ENCODE measurements at places on chromosomes 1 and 21.

DNA sequence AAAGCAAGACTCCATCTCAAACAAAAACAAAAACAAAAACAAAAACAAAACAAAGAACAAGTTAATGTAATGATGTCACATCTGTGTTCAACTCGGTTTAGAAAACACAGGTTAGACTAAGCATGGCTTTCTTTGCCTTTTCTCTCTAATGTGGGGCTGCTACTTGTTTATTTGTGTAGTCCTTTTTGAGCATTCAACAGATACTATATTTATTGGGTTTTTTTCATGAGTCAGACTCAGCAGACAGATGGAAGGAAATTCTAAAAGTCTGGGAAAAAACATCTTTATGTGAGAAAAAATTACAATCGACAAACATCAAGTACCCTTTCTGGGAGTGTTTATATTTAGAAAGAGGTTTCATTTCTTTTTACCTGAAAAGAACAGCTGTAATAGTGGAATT is 22.3 kb upstream of the OTUD3 start:
- DNase-seq, result no peak

DNA sequence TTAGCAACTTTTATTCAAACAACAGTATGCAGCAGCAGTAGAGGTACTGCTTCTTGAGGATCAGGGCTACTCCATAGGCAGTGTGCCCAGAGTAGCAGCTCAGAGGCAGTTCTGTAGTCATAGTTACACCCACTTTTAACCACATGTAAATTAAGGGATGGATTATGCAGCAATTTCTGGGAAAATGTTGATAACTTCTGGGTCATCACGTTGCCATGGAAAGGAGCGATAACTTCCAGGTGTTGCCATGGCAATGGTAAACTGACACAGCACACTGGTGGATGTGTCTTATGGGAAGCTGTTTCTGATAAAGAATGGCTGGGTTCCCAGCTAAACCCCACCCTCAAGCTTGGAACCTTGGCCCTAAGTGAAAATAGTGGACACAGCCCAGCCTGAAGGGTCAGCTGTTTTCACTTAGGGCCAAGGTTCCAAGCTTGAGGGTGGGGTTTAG is 29.0 kb upstream of the PLA2G2A start:
- DNase-seq, result no peak

GRCh38 chr1:26181586-26182382 is 4.5 kb downstream of the CNKSR1 start:
- DNase-seq, result no peak

GRCh38 chr1:247375747-247376146 is 40.2 kb upstream of the NLRP3 start:
- no peak for DNase-seq

- no peak for DNase-seq
Measured at GRCh38 chr1:100073531-100073930, 59.2 kb downstream of the SASS6 start.

DNA sequence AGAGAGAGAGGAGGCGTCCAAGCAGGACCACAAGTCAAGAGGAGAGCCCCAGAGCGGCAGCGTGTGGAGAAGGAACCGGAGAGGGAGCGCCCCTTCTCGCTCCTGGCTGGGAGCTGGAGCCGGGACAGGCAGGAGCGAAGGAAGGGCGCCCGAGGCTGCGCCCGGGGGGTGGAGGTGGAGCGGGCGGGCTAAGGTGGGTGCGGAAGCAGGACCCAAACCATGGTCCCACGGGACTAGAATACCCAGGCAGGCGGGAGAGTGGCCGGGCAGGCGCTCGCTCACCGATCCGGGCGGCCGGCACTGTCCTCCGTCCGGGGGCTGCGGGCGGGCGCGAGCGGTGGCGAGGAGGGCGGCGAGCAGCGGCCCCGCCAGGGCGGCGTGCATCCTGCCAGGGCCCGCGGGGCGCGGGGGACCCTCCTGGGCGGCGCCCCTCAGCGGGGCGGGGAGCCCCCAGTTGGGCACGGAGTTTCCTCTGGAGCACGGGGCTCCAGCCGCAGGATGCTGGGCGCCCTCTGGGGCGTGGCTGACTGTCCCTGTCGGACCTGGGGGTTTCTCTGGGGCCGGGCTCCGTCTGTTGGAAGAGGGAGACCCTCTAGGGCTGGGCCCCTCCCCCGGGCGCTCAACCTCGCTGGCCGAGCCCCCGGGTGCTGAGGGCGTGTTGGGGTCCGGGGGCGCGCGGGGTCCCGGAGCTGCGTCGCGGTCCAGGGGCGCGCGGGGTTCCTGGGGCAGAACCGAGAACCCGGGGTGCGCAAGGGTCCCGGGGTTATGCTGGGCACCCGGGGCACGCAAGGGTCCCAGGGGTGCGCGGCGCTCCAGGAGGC is 569 bp downstream of the TRABD2B start:
- no peak for DNase-seq
